ENCODE measurements at places on chromosomes 3 and 15.

GRCh38 chr3:14082108-14082657, 42.5 kb downstream of the CHCHD4 start:
- DNase-seq: no peak

DNA sequence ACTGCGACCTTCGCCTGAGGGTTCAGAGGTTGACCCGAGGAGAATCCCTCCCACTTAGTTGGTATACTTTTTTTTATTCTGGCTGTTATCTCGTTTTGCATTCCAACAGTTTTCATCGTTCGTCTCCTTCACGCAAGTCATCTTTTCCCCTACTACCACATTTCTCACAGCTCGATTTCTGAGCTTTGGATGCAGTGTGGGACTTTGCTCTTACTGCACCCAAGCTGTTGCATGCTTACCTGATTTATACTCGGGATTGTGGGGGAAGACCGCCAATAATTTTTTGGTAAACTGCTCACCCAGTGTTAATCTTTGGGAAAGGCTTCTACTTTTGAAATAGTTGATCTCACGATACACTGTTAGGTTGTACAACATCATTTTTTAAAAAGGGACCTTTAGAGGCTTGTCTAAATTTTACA, 702 bp downstream of the TBC1D23 start:
- no peak for DNase-seq

GRCh38 chr15:99283717-99284116, 32.4 kb downstream of the LRRC28 start:
- DNase-seq: no peak

- DNase-seq: no peak
Observed at GRCh38 chr3:100891033-100891432, 102.2 kb downstream of the ABI3BP start.

DNA sequence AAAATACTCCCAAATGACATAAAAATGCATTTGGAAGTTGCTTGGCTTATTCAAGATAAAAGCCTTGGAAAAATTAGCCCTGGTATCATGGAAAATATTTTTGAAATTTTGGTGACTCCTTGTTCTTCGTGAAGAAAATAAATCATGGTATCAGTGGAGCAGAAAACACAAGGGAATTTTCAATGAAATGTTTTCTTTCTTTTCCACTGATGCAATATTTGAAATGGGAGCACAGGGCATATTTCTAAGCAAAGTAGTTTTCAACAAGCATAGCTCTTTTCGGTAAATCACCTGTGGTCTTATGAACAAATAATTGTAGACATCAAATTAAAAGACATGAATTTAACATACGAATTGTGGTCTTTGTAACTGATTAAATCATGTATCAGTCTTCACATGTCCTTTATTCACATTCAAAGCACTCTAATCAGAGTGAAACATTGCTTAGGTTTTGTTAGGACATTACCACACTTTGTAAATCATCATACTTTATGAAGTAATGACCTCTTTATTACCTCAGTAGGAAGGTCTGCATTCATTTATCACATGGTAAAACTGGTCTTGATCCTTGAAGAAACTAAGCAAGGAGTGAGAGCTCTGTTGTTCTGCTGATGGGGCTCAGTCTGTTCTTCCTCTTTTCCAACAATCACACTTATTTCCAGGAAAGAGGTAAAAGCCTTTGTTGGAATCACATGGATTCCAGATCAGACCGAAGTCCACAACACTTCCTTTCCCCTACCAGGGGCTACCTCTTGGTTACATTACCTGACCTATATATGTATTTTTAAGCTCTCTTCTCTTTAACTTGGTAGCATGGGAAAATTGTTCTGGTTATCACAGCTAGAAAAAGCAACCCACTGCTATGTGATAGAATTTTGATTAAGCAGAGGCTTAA, 413.5 kb upstream of the THBS1 start:
- DNase-seq: no peak

GRCh38 chr3:174633342-174633741, 225.8 kb upstream of the NAALADL2 start:
- DNase-seq: no peak

GRCh38 chr3:116140100-116140689, 305.1 kb downstream of the LSAMP start:
- no peak for DNase-seq

- DNase-seq: no peak
Observed at GRCh38 chr3:32495085-32495484, 7.6 kb downstream of the CMTM6 start.

- no peak for DNase-seq
Observed at GRCh38 chr15:98524838-98525660, 123.3 kb upstream of the IGF1R start.

DNA sequence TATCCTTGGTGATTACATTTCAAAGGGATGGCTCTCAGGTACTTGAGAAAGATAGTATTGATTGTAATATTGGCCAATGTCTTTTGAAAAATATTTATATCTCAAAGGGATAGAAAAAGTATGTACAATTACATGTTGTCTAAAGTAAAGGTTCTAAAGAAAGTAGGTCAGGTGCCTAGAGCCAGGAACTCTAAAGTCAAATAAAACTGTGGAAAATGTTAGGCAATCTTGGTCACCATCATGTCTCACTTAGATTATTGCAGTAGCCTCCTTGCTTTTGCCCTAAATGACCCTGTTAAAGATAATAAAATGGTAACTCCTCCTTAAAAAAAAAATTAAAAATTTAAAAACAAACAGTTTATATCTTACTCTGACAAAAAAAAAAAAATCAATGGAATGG, 198.5 kb upstream of the ARPP21 start:
- no peak for DNase-seq

- no peak for DNase-seq
Observed at GRCh38 chr15:76840830-76841460, 64.2 kb downstream of the SCAPER start.

DNA sequence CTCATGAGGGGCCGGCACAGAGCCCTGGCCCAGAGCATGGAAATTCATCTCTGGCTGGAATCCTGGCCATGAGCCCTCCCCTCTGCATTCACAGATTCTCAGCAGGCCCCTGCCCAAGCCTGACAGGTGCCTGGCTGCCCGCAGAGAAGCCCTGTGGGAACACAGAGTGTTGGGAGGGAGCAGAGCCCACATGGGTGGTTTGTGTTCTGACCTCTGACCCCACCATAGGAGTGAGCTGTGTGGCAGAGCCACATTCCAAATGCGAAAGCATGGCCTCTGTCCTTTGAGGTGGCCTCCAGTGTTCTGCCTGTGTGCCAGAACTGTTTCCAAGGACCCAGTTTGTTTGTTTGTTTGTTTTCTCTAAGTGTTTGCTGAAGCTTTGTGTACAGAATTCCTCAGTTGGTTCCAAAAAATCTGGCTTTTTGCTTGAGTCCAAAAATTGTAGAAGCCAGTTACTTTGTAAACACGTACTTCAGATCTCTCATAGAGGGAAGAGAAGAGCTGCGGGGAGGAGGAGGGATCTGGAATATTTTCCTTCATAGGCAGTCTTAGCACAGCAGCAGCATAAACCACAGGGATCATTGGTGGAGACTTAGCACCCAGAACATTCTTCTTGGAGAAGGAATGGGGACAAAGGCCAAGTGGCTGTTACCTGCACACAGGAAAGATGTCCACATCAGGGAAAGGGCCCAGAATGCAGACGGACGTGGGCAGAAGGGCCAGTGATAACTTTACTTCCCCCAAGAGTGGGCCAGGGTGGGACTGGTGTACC, 36.0 kb downstream of the GRAMD2A start:
- no peak for DNase-seq

DNA sequence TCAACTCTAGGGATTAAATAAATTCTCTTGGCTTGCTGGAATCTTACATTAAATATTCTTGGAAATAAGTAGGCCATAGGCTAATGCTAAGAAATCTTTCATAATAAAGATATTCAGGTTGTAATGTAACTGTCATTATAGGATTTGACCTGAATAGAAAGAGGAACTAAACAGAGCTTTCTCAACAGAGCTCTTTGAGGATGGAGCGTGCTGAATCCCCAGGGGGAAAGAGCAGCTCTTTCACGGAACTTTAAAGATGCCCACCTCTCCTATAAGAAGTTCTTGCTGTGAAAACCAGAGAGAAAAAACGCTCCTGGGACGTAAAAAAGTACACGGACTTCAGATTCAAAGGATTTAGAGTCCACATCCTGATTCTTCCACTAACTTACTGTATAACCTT, 77.9 kb downstream of the NTRK3 start:
- no peak for DNase-seq

- no peak for DNase-seq
Observed at GRCh38 chr3:154926721-154927120, 153.4 kb upstream of the MME start.

DNA sequence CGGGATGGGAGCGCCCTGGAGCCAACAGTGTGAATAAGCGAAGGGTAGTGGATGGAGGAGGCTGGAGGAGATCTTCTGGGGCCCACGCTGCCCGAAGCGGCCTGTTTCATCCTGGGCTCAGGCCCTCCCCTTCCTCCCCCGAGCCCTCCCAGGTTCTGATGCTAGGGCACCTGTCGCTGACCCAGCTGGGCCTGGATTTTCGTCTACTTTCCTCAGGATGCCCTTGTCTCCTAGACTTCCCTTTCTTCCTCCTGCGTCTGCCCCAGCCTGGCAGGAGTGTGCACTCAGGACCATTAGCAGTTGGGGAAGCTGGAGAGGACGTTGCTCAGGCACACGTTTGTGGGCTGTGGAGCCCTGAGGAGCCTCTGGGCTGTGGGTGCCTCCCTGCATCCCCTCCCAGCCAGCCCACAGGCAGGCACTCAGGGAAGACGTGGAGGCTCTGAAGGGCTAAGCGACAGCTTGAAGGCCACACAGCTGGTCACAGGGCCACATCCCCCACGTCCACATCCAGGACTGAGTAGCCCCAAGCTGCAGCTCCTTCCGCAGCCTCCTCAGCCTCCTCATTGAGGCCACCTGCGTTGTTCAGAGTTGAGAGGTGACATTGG, 23.9 kb upstream of the PIGZ start:
- DNase-seq: no peak

DNA sequence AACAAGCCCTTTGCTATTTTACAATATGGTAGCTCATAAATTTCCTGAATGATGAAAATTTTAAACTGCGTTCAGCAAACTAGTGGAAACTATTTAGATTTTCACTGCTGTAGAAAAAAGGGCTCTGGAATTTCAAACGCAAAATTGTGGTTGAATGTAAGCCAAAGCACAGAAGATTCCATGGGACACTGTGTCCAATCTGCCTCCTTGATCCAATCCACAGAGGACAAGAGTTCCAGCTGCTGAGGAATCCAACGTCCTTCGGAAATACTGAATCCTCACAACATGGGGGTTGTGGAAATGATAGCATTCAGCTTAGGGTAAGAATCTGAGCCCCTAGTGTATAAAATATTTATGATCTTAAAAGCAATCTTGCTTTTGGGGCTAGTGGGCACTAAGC, 161.0 kb downstream of the PLD1 start:
- DNase-seq: no peak

- no peak for DNase-seq
Observed at GRCh38 chr15:44883199-44883877, 73.1 kb upstream of the TERB2 start.

DNA sequence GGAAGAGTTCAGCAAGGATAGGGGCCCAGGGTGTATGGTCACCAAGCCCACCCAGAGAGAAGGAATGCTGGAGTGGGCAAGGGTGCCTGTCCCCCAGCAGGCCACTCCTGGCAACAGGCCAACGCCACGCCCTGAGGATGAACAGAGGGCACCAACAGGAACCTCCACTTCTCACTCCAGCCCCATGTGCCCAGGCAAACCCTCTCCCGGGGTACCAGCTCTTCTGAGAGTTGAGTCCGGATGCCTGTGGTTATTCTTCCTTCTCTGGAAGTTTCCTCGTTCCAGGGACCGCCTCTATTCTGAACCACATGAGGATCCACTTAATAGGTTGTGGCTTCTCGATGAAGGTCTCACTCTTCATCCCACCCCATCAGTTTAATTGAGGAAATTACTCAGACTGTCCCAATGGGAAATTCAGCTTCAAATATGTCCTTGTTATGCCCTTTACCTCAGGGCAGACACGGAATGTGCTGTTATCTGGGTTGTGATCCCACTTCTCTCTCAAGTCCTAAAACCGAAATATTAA, 114.3 kb downstream of the LIPC start:
- DNase-seq: no peak

DNA sequence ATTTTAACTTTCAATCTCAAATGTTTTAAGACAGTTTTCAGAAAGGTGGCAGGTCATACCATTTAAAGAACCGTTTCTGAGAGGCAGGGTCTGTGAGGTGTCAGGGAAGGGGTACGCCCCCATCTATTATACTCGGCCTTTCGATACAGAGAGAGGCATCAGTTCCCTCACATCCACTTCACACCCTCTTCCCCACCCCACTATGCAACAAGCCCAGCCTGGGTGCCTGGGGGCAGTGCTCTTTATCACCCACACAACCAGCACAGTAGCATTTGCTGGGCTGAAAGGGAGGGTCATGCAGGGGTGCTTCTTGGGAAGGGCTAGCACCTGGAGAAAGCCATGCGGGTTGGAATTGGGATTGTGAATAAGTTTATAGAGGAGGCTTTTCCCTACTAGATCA, 56.0 kb upstream of the KCNMB2 start:
- no peak for DNase-seq

- DNase-seq: no peak
Observed at GRCh38 chr15:96849271-96849900, 518.9 kb downstream of the NR2F2 start.

- DNase-seq: no peak
Observed at GRCh38 chr3:36763850-36764703, at the start of gene DCLK3. Gene DCLK3, minus strand, starts transcription at chr3:36764553. Its CDS starts 290 bp downstream, at chr3:36764263.

DNA sequence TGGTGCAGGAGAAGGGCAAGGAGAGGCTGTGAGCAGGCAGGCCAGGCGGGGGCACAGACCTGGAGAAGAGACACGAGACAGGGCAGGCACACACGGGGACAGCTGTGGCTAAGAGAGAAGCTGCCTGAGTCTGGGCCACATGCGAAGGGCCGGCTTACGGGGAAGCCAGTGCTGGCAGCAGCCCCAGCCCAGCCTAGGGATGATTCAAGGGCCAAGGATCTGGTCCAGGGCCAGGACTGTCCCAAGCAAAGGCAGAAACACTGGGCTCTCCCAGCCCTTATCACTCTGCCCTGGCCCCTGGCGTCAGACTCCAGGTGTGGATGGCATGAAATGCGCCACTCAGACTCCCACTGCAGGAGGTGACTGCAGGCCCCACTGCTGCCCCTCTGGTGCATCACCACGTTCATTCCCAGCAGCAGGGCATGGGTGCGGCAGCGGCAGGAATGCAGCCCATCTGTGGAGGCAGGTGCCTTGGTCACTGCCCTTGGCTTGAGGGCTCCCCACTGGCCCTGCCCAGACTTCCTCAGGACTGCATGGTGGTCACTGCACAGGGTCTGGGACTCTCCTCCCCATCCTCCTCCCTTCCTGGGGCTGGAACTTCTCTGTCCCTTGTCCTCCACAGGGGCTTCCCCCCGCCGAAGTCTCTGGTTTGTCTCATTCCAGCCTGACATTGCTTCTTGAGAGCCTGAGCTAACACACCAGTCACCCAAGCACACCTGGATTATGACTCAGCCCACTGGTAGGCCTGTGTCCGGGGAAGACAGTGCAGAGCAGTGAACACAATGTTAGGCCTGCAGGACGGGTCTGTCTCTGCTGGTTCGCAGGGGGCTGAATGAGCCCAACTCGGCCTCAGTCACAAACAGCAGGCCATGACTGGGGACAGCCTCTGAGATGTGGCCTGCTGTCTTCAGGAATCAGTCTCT, 69.3 kb downstream of the TBC1D2B start:
- no peak for DNase-seq

- DNase-seq: no peak
Observed at GRCh38 chr15:60297047-60297446, 100.7 kb downstream of the ANXA2 start.
